ENCODE measurements at places on chromosomes 7 and 10. TPM values are rescaled to one million over a fixed set of nuclear protein-coding genes. Genes with fewer than 3 reads are reported as not detected.

DNA sequence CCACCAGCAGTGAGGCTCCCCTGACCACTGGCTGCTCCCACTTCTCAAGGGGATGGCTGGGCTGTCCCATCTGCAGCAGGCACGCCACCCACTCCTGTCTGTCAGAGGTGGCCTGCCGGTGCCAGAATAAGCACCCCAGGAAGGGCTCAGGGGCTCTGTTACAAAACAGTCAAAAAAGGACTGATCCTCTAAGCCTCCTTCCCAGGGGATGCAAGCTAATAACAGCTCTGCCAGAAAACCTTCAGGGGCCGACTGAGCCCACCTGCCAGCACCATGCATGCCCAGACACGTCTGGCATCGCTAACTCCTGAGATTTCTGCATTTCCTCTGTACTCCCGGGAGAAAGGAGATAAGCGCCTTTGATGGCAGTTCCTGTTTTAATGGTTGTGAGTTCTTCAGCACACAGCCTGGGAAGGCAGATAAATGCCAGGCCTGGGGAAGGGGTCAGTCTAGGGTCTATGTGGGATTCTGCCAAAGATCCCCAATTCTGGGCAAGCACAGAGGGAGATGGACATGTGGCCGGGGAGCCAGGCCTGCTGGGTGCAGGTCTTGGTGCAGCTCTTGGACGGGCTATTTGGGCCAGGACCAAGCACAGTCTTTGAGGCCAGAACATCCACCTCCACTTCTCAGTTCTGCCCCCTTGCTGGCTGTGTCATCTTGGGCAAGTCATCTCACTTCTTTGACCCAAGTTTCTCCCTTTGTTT, 128.4 kb downstream of the ARHGAP22 start:
- DNase-seq: no peak
- peaks cover 10% of the 10 kb centered on the region for H3K4me1 ChIP-seq
- no peaks in the 10 kb centered on the region for H3K36me3 ChIP-seq
- no peak overlapping the region for H3K4me3 ChIP-seq
- H3K27ac ChIP-seq: no peak overlapping the region

DNA sequence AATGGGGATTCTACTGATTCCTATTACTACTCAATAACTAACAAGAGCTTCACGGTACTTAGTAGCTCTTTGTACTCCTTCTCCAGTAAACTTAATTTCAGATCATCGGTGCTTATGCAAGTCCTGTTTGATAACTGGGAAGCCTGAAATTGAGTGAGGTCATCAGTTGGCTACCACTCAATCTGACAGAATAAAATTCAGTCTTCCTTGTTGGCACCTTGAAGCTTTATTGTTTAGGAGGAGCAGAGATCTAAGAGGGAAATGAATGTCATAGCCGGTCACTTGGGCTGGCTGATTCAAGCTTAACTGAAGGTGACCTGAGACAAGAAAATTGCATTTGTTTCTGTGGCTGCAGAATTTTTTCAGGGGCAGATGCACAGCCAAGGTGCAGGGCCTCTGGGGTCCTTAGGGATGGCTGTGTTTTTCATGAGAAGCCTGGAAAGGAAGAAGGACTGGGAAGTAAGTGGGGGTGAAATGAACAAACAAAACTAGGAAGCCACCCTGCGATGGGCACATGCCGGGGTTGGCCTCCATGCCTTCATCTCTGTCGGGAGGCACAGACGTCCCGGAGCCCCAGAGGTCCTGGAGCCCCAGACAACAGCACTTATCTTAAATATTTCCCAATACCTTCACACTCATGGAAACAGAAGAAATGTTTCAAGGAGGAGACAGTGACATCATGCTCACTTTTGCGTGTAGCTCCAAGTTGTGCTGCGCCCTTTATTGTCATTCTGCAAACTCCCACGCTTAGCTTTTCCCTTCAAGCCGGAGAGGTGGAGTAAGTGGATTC, 85.0 kb upstream of the KIF5B start:
- H3K36me3 ChIP-seq: no peaks in the 10 kb centered on the region
- H3K4me1 ChIP-seq: peaks cover 10% of the 10 kb centered on the region
- H3K27me3 ChIP-seq: no peaks in the 10 kb centered on the region
- no peak overlapping the region for H3K27ac ChIP-seq
- DNase-seq: no peak
- no peak overlapping the region for H3K4me3 ChIP-seq

GRCh38 chr7:71645836-71646235, 513.9 kb downstream of the GALNT17 start:
- H3K4me1 ChIP-seq: no peaks in the 10 kb centered on the region
- no peak overlapping the region for H3K4me3 ChIP-seq
- no peak for DNase-seq
- peaks cover 3% of the 10 kb centered on the region for H3K36me3 ChIP-seq
- peaks cover 1% of the 10 kb centered on the region for H3K27me3 ChIP-seq
- H3K27ac ChIP-seq: no peak overlapping the region

DOCK1 gene
- 61.6 TPM for total RNA-seq

DNA sequence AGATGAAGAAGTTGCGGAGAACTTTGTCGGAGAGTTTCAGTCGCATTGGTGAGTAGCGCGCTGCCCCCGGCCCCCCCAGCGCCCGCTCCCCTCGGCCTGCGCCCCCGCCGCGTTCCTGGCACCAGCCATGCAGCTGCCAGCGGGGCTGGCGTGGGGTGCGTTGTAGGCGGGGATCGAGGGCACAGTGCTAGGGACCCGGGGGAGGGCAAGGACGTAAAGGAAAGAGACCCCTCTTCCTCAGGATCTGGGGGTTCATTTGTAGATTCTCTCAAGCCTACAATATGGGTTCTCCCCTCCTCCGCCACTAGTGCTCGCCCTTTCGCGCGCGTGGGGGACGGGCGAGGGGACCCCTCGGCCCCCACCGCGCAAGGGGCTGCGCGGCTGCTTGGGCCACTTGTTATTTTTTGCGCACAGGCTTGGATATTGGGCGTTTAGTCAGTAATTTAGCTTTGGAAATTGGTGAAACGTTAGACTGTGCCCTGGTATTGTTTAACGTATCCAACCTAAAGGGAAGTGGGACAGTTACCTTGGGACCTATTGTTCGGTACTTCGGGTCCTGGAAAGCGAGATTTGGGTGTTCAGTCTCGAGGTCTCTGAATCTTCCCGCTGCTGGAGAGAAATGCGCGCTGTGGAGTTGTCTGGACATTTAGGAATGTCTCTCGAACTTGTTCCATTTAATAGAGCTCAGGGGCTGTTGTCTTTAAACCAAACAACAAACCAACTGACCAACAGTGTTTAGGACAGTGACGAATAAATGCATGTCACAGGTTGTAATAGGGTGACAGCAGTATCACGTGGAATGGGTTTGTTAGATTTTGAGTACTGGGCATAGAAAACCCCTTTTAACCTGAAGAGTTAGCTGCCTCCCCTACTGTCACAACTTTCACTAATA, 796 bp downstream of the CDK14 start:
- no peaks in the 10 kb centered on the region for H3K36me3 ChIP-seq
- peaks cover 7% of the 10 kb centered on the region for H3K27me3 ChIP-seq
- peak overlapping the region; percentile 80 for H3K27ac ChIP-seq
- H3K4me3 ChIP-seq: peak overlapping the region; percentile 97
- H3K4me1 ChIP-seq: peaks cover 30% of the 10 kb centered on the region
- DNase-seq: no peak

GRCh38 chr7:150363872-150364271, 4.8 kb upstream of the REPIN1 start:
- peak overlapping the region; percentile 12 for H3K4me3 ChIP-seq
- no peak for DNase-seq
- H3K4me1 ChIP-seq: peaks cover 42% of the 10 kb centered on the region
- H3K36me3 ChIP-seq: no peaks in the 10 kb centered on the region
- H3K27me3 ChIP-seq: no peaks in the 10 kb centered on the region
- H3K27ac ChIP-seq: peak overlapping the region; percentile 31

DNA sequence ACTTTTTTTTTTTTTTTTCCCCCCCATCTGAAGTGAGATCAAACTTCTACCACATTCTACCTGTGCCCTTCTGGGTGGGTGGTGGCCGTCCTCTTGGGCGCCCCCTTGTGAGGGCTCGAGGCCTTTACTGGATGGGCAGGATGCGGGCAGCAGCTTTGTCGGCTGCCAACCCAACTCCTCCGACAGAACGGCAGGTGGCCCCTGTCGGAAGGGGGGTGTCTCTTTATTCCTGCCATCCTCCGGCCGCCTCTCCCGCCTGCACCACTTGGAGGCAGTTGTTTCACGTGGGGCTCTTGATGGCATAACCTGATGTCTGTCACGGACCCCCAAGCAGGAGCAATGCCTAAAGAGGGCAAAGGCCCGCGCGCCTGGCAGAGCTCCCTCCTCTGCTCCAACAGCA, 31.0 kb downstream of the AMZ1 start:
- H3K36me3 ChIP-seq: peaks cover 17% of the 10 kb centered on the region
- H3K4me3 ChIP-seq: no peak overlapping the region
- H3K4me1 ChIP-seq: peaks cover 45% of the 10 kb centered on the region
- peak overlapping the region; percentile 94 for H3K27ac ChIP-seq
- H3K27me3 ChIP-seq: no peaks in the 10 kb centered on the region

GRCh38 chr7:90988516-90988915, 275.7 kb upstream of the FZD1 start:
- no peaks in the 10 kb centered on the region for H3K4me1 ChIP-seq
- DNase-seq: no peak
- no peak overlapping the region for H3K4me3 ChIP-seq
- no peaks in the 10 kb centered on the region for H3K27me3 ChIP-seq
- H3K27ac ChIP-seq: no peak overlapping the region

- no peaks in the 10 kb centered on the region for H3K27me3 ChIP-seq
- no peaks in the 10 kb centered on the region for H3K4me1 ChIP-seq
These were observed 5.9 kb upstream of the GARIN1A start for GRCh38 chr7:128666200-128666599.

CTAGE15 gene
- total RNA-seq: 1.6 TPM

ABCC2 gene
- total RNA-seq: 64.0 TPM

PLXNA4 gene
- total RNA-seq: 13.6 TPM

DNA sequence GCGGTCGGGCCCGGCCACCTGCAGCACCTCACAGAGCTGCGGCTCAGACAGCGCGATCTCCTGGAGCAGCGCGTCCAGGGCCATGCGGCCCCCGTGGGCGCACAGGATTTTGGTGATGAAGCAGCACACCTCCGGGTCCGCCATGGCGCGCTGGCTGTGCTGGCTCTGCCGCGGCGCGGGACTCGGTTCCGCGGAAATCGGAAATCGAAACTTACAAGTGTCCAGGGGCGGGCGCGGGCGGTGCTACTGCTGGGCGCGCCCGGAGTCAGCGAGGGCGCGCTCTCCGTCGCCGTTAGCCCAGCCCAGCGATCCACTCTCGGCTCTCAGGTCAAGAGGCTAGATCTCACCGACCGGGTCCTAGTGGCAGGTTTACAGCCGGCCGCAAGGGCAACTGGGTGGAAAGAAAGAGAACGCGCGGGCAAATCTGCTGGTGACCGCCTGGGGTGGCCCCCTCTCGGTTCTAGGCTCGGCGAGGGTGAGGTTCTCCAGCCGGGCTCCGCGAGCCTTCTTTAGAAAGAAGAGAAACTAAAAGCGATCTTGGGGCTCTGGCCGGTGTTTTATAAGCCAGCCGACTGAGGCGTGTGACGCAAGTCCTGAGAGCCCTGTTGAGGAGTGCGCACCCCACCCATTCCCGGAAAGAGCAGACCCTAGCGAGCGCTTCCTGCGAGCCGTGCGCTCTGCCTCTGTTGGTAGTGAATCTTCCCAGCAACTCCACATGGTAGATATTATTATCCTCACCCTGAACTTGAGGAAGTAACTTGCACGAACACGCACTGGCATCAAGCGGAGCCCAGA, at the start of gene ZC3HAV1:
ZC3HAV1 (minus strand) TSS at position 533 of the 795 bp plus-strand sequence; CDS start at position 144, 389 bp downstream.
- peak; percentile 75 for DNase-seq
- H3K36me3 ChIP-seq: no peaks in the 10 kb centered on the region
- H3K4me3 ChIP-seq: peak within 1 kb of the TSS; percentile 94
- H3K27ac ChIP-seq: peak within 1 kb of the TSS; percentile 72

KEL gene
- total RNA-seq: 1.6 TPM

- H3K36me3 ChIP-seq: peaks cover 19% of the 10 kb centered on the region
- H3K4me1 ChIP-seq: peaks cover 16% of the 10 kb centered on the region
- no peak overlapping the region for H3K4me3 ChIP-seq
- H3K27me3 ChIP-seq: no peaks in the 10 kb centered on the region
- DNase-seq: no peak
- peak overlapping the region; percentile 83 for H3K27ac ChIP-seq
These were observed 10.1 kb downstream of the ITGB8 start for GRCh38 chr7:20340839-20341238.

DNA sequence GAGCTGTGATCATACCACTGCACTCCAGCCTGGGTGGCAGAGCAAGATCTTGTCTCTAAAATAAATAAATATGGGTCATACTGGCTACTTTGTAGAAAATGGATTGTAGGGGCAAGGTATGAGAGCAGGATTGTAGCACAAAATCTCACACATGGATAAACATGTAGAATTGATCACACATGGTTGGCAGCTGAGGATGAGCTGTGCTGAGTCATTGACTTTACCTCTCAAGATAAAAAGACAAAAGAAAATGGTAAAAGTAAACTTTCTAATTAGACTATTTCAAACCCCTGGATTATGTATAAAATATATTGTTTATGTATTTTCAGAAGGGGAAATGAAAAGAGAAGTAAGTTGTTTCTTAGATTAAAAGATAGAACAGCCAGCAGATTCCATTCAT, 69.3 kb downstream of the APBB1IP start:
- no peak overlapping the region for H3K27ac ChIP-seq
- no peaks in the 10 kb centered on the region for H3K4me1 ChIP-seq
- H3K4me3 ChIP-seq: no peak overlapping the region
- no peak for DNase-seq
- no peaks in the 10 kb centered on the region for H3K36me3 ChIP-seq

DNA sequence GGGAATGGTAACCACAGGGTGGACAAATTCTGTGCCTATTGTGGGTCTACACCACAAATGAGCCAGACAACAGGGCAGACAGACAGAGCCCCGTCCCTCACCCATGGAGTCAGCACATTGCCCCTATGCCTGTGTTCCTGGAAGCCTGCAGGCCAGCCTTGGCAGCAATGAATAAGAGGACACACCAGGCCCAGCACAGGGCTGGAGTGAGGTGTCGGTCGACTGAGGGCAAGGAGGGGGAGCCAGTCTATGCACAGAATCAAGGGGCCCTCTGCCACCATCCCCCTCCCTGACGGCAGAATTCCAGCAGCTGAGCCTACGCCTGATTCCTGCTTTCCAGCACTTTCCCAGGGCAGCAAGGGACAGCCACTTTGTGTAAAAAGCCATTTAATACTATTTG, 98.2 kb downstream of the CALN1 start:
- no peak overlapping the region for H3K27ac ChIP-seq
- H3K36me3 ChIP-seq: no peaks in the 10 kb centered on the region
- H3K27me3 ChIP-seq: peaks cover 18% of the 10 kb centered on the region
- no peaks in the 10 kb centered on the region for H3K4me1 ChIP-seq
- no peak overlapping the region for H3K4me3 ChIP-seq
- no peak for DNase-seq

NCF1 gene
- total RNA-seq: not detected

GRCh38 chr7:44188480-44189225, 586 bp downstream of the GCK start:
- H3K27ac ChIP-seq: peak overlapping the region; percentile 50
- DNase-seq: no peak
- peaks cover 6% of the 10 kb centered on the region for H3K4me1 ChIP-seq
- H3K27me3 ChIP-seq: peaks cover 5% of the 10 kb centered on the region
- H3K4me3 ChIP-seq: peak overlapping the region; percentile 71
- H3K36me3 ChIP-seq: no peaks in the 10 kb centered on the region

DNA sequence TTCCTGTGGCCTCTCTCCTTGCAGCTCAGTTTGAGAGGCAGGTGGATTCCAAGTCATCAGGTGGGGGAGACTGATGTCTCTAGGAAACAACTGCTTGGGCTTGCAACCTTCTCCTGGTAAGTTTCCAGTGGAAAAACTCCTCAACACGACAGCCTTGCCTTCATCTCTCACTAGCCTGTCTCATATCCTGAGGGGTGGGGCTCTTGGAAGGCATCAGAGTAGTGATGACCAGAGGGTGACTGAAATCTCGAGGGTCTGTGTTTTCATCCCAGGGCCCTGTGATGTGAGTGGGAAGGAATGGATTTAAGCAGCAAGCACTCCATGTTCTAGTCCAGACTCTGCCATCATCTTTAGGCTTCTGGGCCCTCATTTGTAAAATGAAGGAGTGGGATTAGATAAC, 107.0 kb downstream of the NRP1 start:
- no peak for DNase-seq
- no peaks in the 10 kb centered on the region for H3K27me3 ChIP-seq
- H3K27ac ChIP-seq: no peak overlapping the region
- peaks cover 52% of the 10 kb centered on the region for H3K36me3 ChIP-seq
- peaks cover 36% of the 10 kb centered on the region for H3K4me1 ChIP-seq

Measured in type B pancreatic cell (in vitro differentiated cells).